ENCODE measurements at places on chromosomes 6 and 20. TPM values are rescaled to one million over a fixed set of nuclear protein-coding genes. Genes with fewer than 3 reads are reported as not detected.
A peak's percentile ranks its signal among the peaks of the same experiment; 100 is the strongest.

DNA sequence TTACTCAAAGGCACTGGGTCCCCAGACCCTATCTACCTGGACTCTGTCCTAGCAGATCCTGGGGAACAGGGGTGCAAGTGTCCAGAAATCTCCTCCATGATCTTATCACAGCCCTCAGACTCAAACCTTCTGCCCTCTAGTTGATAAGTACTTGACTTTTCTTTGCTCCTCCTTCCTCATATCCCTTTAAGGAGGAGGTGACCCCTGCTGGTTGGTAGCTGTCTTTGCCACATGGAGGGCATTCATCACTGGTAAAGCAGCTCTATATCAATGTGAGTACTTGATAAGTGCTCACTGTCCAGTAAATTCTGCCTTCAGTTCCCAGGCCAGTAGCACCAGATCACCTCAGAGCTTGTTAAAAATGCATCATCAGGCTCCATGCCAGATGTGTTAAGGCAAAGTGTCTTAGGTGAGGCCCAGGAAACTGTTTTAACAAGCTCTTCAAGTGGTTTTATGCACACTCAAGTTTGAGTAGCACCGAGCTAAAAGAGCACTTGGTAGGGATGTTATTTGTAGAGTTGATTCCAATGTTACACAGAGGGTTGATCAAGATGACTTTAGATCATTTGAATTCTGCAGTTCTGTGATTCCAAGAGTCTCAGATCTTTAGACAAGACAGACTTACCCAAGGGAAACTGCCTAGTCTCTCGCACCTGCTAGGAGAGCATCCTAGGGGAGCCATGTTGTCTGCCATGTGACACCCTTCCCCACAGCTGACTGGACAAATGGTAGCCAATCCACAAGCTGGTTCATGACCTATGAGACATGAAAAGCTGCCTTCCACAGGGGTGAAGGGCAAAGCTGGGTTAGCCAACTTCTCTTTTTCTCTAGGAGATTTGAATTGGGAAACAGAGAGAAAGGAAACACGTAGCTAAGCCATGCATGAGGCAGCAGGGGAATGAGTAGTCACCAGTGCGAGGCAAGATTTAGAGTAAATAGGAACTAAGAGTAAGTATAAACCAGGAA, 18.6 kb downstream of the TREML2 start:
- H3K27me3 ChIP-seq = peaks cover 16% of the 10 kb centered on the region
- no peak overlapping the region for H3K4me3 ChIP-seq
- no peaks in the 10 kb centered on the region for H3K36me3 ChIP-seq
- no peak overlapping the region for H3K27ac ChIP-seq
- DNase-seq = peak; percentile 55
- no peaks in the 10 kb centered on the region for H3K4me1 ChIP-seq

- H3K4me3 ChIP-seq = no peak overlapping the region
- H3K27ac ChIP-seq = no peak overlapping the region
- H3K36me3 ChIP-seq = no peaks in the 10 kb centered on the region
- no peak for DNase-seq
- H3K4me1 ChIP-seq = no peaks in the 10 kb centered on the region
Observed at GRCh38 chr6:48667797-48668196, 556.8 kb upstream of the PTCHD4 start.

DNA sequence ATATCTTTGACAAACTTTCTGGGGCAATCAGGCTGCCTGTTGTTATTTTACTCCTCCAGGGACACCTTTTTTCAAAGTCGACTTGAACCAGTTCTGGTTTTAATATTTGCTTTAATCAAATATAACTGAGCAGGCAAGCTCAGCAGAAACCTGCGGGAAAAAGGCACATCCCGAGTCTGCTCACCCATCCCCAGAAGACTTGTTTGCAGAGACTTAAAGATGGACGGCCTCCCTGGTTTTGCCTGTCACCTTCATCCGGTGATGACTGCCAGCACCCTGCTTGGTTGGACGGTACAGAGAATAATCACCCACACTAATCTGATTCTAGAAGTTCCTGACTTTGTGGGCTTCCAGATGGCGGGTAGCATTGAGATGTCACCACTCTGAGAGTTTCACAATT, 36.8 kb downstream of the PPP1R3G start:
- no peaks in the 10 kb centered on the region for H3K27me3 ChIP-seq
- peaks cover 13% of the 10 kb centered on the region for H3K4me1 ChIP-seq
- H3K4me3 ChIP-seq = no peak overlapping the region
- no peak for DNase-seq

GRCh38 chr20:51508158-51508557, 34.4 kb downstream of the NFATC2 start:
- DNase-seq = no peak
- no peaks in the 10 kb centered on the region for H3K27me3 ChIP-seq
- no peaks in the 10 kb centered on the region for H3K36me3 ChIP-seq
- no peak overlapping the region for H3K27ac ChIP-seq
- no peak overlapping the region for H3K4me3 ChIP-seq

GRCh38 chr6:166877906-166878305, 78.4 kb downstream of the RNASET2 start:
- DNase-seq = no peak
- no peak overlapping the region for H3K27ac ChIP-seq
- H3K4me1 ChIP-seq = no peaks in the 10 kb centered on the region
- H3K4me3 ChIP-seq = no peak overlapping the region
- no peaks in the 10 kb centered on the region for H3K36me3 ChIP-seq

Gene PCED1A
- 8.1 TPM for total RNA-seq

Gene DEFB132
- total RNA-seq = not detected

Gene SOX18
- total RNA-seq = not detected

Measured in IMR-90 (cell line).